Activated naive CD8-positive, alpha-beta T cell treated with anti-CD3 and anti-CD28 coated beads, Interleukin-2, amount 10 ng/mL, durations not matched to agents 7 days and 5 days (primary cell): ENCODE measurements at places on chromosomes 1 and 21.
A peak's percentile ranks its signal among the peaks of the same experiment; 100 is the strongest.

DNA sequence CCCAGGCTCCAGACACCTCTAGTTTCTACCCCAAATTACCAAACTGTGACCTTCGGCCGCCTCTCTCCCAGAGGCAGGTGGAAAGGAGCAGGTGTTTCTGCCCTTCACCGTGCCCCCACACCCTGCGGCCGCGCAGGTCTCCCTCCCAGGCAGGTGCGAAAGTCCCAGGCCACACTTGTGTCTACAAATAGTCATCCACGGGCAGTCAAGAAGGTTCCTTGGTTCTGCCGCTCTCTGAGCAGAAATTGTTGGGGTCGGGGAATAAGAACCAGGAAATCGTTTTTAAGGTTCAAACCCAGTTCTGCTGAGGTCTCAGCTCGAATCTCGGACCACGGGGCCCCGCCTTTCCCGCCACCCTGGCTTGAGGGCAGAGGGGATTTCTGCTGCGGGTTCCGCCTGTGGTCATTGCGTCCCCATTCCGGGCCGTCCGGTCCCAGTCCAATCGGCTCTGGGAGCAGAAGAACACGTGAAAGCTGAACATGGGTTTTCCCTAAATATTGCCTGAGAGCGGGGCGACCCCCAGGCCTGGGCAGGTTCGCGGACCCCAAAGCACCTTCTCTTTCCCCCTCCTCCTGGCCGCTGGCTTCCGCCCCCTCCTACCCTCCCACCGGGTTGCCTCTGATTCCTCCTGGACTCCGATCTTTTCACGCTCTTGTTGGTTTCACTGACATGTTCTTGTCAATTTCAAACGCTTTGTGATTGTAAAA, 1.2 kb upstream of the ATF3 start:
- peak; percentile 52 for DNase-seq

- no peak for DNase-seq
Measured at GRCh38 chr1:164064501-164064900, 494.5 kb upstream of the PBX1 start.

GRCh38 chr1:64675718-64676345, 69.0 kb upstream of the RAVER2 start:
- DNase-seq, result no peak

- DNase-seq, result peak; percentile 52
Measured at GRCh38 chr1:183590244-183591191, at the start of gene NCF2. Gene NCF2, minus strand, starts transcription at chr1:183590459. Its CDS starts 130 bp downstream, at chr1:183590329.

DNA sequence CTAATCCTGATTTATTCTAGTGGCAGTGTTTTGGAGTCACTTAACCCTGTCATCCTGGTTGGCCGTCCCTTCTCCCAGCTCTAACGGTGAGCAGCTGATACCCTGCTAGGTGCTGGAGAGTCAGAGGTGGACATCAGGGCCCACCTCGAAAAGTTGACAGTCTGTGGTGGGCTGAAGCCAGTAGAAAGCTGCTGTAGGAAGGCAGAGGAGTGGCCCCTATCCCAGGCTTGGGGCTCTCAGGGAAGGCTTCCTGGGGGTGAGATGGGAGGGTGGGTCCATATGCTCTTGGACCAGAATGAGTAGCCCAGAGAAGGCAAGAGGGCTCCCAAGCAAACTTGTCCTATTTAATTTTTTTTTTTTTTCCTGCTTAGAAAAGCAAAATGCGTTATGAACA, 475 bp upstream of the RPL5 start:
- DNase-seq, result peak; percentile 33

GRCh38 chr1:231192620-231193163, 30.8 kb downstream of the TRIM67 start:
- DNase-seq, result no peak

- no peak for DNase-seq
Measured at GRCh38 chr1:111961773-111962565, 27.5 kb downstream of the KCND3 start.

- no peak for DNase-seq
Measured at GRCh38 chr1:63261736-63262458, 60.5 kb upstream of the FOXD3 start.

GRCh38 chr1:225479341-225479740, 51.5 kb upstream of the LBR start:
- no peak for DNase-seq

DNA sequence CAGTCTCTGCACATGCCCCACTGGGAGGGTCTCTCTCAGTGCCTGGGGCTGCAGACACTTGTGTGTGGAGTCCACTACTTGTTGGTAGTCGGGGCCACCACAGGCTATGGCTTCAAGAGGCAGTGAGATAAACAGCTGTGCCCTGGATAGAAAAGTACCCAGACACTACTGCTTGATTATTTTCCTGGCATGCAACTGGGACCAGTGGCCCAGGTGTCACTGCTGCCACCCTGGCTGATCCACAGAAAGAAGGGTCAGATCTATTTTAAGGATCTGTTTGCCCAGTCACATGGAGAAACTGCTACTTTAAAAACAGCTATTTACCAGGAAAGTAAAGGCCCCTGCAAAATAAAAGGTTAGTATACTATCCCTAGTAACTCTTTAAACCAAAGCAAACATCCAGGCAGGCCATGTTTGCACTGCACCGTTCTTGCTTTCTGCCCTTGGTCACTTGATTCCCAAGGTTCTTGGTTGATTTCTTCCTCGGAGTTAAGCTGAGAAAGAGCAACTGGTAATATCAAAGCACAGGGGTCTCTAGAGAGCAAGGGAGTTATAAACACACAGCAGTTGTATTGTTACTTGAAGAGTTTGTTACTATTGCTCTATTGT, 99.9 kb downstream of the GLUL start:
- no peak for DNase-seq

DNA sequence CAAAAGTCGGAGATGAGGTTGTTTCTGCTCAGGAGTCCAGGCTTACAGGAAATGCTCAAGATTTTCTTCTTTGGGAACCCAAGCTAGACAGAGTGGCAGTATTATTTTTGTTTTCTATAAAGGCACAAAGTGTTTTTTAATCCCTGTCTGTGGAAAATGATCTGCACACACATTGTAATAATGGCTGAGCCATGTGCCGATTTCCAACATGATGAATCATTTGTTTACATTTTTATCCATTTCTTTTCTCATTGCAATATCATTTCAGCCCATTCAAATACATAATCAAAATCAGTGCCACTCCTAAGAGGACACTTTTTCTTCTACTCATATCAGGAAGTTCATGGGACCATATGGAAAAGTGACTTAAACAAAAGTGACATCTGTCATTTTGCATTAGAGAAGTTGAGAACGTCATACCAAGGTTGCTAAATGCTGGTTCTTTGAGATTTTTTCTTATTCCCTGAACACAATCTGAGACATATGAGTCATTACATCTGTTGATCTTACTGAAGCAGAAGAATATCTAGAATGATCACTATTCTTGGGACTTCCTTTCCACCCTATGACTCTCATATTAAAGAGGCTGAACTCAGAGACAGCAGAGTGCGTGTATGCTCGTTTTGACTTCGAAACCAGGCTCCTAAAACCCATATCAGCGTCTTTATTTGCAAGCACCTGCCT, 44.9 kb downstream of the ACTA1 start:
- no peak for DNase-seq

DNA sequence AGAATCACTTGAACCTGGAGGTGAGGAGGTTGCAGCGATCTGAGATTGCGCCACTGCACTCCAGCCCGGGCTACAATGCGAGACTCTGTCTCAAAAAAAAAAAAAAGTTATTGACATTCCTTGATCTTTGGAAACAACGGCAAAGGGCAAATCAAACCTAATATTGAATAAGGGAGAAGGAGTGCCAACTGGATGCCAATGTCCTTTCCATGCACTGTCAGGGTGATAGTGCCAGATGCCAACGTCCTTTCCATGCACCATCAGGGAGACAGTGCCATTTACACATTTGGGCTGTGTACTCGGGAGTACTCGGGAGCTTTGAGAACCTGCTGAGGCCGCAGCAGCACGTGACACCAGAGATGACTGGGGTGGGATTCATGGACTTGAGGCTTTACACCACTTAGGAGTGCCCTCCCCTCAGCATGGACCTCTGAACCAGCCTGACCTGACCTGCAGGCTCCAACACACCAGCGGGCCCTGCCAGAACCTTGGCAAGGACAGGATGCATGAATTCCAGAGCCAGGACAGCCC, 34.5 kb upstream of the SOD1 start:
- DNase-seq, result no peak

GRCh38 chr1:154436433-154436832, 31.3 kb downstream of the IL6R start:
- DNase-seq, result no peak
